ENCODE measurements at places on chromosomes 5 and 9.

DNA sequence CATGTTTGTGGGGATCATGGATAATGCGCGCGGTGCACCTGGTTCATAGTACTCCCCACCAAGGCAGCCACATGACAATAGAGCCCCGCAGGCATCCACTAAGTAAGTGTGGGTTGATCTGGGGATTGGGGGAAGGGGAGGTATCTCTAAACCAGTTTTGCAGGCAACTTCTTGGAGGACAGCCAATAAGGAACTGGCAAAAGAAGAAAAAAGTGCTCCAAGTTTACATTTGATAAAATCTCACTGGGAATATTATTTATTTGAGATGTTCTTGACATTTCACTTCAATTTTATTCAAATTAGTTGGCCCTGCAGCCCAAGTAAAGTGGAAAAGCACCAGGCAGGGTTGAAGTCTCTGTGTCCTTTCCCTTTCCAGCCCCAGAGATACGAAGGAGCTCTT is 8.5 kb downstream of the FBP1 start:
- no peak for DNase-seq

DNA sequence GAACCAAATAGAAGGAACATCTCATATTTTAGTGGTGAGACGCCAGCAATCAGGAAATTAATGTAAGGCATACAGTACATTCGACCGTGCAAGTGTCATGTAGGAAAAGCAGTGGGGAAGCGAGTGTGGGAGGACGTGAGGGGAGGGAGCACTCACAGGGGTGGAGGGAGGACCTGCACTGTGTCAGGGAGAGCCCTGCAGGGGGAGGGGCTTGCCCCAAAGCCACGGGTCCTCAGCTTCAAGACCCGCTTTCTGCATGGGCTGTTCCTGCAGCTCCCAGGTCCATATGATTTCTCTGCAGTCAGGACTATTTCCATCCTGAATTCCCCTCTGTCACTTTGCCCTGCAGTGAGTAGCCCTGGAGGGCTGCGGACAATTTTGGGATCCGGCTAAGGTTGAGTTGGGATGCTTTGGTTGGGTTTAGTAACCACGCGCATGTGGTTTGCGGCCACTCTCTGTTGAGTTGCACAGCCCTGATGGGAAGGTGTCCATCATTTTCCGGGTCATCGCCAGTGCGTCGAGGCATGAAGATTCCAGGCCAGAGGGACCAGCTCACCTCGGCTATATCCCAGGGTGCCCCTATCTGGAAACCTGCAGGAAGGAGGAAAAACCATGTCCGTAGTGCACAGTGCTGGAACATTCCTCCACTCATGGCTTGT is 61.9 kb downstream of the IRX1 start:
- no peak for DNase-seq

- no peak for DNase-seq
These were observed 32.9 kb downstream of the FEM1C start for GRCh38 chr5:115511632-115512031.

- no peak for DNase-seq
These were observed 335.8 kb upstream of the DAB2 start for GRCh38 chr5:39760385-39761198.

GRCh38 chr9:126836216-126836615 is 24.2 kb upstream of the ZBTB34 start:
- no peak for DNase-seq

- DNase-seq = no peak
These were observed 236.0 kb upstream of the CD180 start for GRCh38 chr5:67432606-67433005.

GRCh38 chr5:173774271-173774761 is 113.8 kb upstream of the CPEB4 start:
- DNase-seq = no peak

- DNase-seq = no peak
These were observed 64.0 kb downstream of the RNF130 start for GRCh38 chr5:180007582-180007981.

- no peak for DNase-seq
These were observed 156.9 kb upstream of the FST start for GRCh38 chr5:53323511-53323910.

DNA sequence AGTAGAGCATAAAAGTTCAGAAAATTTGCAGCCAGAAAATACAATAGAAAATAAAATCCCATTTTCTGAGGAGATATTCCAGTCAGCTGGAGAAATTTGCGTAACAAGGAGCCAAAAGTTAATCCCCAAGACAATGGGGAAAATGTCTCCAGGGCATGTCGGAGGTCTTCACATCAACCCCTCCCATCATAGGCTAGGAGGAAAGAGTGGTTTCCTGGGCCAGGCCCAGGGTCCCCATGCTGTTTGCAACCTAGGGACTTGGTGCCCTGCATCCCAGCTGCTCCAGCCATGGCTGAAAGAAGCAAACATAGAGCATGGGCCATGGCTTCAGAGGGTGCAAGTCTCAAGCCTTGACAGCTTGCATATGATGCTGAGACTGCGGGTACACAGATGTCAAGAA is 255.0 kb downstream of the DTWD2 start:
- DNase-seq = no peak

- DNase-seq = no peak
These were observed at the start of gene MAP1B for GRCh38 chr5:72107131-72107900. Gene MAP1B (plus strand): TSS chr5:72107475. CDS start chr5:72107532, 57 bp downstream.

DNA sequence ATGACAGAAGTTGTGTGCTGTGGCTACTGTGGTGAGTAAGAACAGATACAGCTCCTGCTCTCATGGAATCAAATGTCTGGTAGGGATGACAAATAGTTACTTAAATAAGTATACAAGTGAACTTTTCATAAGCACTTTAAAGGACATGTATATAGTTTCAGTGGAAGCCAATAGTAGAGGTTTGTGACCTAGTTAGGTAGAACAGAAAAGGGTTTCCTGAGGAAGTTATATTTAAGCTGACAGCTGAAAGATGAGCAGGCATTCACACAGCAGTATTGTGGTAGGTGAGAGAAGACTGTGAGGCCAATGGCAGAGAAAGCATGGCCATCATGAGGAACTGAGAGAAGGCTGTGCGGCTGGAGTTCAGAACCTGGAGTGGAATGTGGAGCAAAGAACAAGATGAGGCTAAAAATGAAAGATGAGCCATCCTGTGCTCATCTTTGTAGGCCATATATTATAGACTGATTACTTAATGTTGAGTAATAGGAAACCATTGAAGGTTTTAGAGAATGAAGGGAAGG is 15.4 kb downstream of the FAM174A start:
- DNase-seq = no peak

GRCh38 chr9:80282766-80283165 is 711.0 kb downstream of the TLE4 start:
- no peak for DNase-seq

DNA sequence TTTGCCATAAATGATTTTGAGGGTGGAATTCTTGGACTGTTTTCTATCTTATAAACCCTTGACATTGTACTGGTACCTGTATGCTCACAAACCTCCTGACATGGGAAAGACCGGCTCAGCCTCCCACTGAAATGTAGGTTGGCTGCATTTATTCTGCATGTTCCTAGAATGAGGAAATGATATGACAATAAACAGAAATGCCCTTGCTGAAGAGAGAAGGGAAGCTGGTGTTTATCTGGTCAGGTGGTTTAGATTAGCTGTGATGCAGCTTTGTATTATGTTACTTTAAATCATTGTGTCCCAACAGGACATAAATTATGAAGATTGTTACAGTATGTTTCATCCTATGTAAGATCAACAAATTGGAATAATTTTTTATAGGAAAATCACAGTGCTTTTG is 23.1 kb upstream of the CATSPER3 start:
- DNase-seq = no peak

DNA sequence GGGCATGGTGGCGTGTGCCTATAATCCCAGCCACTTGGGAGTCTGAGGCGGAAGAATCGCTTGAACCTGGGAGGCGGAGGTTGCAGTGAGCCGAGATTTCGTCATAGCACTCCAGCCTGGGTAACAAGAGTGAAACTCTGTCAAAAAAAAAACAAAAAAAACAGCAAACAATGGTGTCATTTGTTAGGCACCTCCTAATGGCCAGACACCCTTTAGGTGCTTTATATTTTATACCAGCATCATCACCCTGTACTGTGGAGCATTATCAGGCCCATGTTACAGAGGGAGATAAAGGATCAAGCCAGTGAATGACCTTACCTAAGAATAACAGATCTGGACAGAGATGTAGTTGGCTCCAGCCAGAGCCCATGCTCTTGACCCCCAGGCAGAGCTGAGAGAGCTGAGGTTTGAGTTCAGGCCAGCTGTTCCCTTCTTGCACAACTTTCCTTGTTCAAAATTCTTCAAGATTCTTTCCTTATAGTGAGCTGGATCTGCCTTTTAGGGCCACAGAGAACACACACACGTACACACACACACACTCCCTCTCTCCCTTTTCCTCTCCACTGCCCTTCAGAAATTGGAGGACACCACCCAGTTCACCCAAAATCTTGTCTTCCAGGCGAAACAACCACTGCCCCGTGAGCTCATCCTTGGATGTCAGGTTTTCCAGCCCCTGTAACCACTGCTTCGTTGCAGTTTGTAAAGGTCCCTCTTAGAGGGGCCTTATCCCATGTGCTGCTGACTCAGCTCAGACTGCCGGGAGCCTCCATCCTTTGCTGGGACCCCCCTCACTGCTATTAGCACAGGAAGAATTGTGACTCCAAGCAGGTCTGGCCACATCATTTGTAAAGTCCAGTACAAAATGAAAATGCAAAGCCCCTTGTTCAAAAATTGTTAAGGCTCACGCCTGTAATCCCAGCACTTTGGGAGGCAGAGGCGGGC is 10.4 kb upstream of the PTGES start:
- no peak for DNase-seq

DNA sequence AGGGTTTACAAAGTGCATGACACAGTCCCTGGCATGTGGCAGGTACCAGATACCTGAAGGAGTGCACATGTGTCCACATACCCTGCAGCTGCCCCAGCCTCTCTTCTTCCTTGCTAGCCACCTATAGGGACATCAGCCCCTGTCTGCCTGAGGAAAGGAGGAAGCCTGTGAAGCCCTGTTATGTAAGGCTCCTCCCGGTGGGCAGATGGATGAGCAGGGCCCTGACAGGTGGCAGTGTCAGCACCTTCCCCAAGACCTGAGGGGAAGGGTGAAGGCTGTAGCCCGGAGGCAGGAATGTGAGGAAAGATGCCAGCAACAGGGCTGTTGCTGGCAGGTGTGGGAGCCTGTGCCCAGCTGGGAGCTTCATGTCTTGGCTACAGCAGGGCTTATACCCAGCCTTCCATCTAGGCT is 21.7 kb downstream of the TCF7 start:
- no peak for DNase-seq

- no peak for DNase-seq
These were observed 13.7 kb downstream of the SMC2 start for GRCh38 chr9:104107799-104108198.

GRCh38 chr9:133250741-133251170 is 24.2 kb downstream of the ABO start:
- no peak for DNase-seq

GRCh38 chr9:91954841-91955471 is 4.9 kb upstream of the ROR2 start:
- no peak for DNase-seq

GRCh38 chr9:92635760-92636159 is 34.2 kb downstream of the IPPK start:
- no peak for DNase-seq

DNA sequence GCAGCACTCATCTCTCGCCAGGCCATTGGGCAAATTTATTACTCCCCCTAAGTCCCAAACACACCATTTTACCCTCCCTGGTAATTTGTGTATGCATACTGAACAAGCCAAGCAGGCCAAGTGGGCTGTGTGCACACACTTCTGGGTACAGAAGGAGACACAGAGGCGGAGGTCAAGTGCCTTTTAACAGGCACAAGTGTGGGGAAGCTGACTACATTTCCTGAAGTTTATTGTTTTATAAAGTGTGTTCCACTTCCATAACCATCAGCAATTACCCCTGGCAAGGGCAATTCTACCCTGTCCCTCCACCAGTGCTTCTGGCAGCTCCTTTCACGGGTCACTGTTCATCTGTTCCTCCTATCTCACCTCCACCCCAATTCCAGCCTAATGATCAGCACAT is 93.9 kb downstream of the SETX start:
- DNase-seq = no peak

GRCh38 chr9:29555502-29555901 is 1982.2 kb upstream of the C9orf72 start:
- no peak for DNase-seq

DNA sequence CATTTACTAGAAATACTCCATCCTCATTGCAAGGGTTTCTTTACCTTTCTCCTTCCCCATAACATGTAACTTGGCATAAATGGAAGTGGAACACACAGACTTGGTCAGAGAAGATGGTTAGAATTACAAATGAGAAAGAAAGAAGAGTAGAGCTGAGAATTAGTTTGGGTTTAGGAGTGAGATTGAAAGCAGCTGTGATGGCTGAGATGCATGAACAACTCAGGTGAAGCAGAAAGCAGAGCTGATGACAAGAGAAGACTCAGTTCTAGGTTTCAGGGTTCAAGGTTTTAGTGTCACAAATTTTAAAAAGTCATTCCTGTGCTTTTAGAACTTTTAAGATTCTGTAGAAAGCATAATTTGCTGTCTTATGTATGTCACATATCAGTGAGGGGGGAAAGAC is 54.0 kb downstream of the TMEM161B start:
- no peak for DNase-seq

DNA sequence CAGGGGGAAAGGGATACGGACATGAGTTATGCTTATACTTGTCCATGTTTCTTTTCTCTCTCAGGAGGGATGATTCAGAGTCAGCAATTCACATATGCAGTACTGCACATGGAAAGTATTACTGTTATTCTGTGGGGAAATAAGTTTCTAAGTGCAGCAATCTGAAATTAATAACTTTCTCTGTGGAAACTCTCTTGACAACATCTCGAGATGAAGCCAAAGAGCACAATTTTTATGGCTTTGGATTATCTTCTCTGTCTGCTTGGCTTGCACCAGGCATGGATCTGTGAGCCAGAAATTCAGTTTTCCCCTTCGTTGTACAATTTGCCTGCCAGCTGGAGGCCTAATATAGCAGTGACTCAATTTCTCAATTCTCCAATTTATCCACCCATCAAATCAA is 2.5 kb upstream of the NDFIP1 start:
- no peak for DNase-seq

DNA sequence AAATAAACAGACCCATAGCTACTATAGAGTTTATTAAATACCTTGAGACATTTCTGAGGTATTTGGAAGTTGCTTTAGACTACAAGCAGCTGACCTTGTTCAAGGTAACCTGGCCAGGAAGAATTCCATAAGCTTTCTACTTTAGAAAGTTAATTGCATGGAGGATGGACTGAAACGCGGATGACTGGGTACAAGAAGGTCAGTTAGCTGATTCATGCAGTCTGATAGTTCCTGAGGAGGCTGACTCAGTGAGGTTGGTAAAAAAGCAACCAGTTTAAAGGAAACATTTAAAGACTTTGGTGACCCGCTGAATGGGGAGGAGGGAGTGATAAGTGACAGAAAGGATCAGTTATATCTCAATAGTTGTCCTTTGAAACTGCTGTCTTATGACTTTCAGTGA is 670.1 kb upstream of the CDH9 start:
- DNase-seq = no peak

- peak; percentile 22 for DNase-seq
These were observed 5.0 kb downstream of the FAM163B start for GRCh38 chr9:133604214-133604613.

- no peak for DNase-seq
These were observed 686.5 kb upstream of the DMAC1 start for GRCh38 chr9:8486095-8486494.

GRCh38 chr5:72134226-72134899 is 27.1 kb downstream of the MAP1B start:
- DNase-seq = no peak

Measured in CD4-positive, alpha-beta T cell treated with Interleukin-15 for 4 hours (primary cell).